AG10803 (cell line): ENCODE measurements at places on chromosomes 3 and 15.

DNA sequence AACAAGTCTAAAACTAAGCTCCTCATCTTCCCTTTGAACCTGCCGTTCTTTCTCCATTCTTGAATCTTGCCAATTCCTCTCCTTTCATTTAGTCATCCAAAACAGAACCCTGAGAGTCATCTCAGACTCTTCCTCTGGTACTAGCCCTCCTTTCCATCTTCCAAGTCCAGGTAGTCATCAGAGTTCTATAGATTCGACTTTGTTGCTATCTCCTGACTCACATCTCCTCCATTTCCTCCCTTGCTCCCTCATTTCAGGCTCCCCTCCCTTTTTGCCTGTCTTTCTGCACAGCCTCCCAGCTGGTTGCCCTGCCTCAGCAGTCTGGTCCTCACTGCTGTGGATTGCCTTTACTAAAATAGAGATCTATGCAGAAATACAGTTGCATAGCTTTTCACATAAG, 4.7 kb downstream of the ATG7 start:
- DNase-seq: no peak

DNA sequence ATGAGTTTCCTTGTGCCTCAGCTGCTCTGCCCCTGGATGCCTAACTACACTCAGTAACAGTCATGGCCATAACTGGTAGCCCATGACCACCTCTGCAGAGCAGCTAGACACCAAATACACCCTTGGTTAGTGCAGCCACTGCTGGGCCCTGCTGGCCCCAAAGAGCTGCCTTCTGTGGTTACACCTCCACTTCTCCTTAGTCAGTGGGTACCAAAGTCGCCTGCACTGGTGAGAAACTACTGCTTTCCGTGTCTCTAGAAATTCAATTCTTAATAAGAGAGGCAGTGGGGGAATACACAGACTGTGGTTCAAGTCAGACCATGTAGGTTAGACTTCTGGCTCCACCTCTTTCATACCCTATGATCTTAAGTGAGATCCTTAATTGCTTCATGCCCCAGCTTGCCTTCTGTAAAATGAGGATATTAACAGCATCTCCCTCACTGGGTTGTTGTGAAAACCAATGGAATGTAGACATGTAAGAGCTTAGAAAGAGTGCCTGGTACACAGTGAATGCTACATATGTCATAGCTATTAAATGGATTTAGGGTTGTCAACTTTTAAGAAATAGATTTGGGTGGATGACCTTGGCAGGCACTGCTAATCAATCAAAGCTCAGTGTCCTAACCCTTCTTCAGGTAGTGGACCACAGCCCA, 18.2 kb downstream of the HEG1 start:
- peak; percentile 48 for DNase-seq

DNA sequence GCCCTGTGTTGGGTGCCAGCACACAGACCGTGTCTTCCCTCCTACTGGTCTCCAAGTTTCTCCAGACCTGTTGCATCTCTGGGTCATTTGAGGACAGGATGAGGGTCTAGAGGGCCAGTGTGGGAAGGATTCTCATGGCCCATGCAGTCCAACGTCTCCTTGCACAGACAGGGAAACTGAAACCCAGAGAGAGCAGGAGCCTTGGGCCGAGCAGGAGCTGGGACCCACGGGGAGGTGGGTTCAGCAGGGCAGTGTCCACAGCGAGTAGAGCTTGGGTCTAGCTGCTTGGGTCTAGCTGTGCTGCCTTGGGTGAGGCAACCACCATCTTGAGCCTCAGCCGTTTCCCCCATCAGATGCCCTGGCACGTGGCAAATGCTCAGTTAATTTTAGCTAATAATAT, 32.3 kb downstream of the HDAC11 start:
- DNase-seq: no peak

DNA sequence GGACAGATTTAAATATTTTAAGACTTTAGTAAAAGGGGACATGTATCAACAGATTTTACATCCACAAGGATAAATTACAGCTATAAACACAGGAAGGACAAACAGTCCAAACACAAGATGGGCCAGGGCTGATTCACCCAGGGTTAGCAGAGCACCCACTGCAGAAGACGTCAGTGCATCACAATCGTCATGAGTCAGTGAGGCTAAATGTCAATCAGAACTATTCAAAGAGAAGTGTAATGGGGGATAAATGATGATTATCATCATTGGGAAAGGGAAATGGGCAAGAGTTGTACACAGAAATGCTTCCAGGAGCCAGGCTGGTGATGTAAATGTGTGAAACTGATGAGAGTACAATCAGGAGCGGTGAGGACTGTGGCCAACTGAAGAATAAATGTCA, 226.8 kb downstream of the PLCL2 start:
- no peak for DNase-seq

GRCh38 chr15:37370941-37371340, 270.6 kb upstream of the MEIS2 start:
- DNase-seq: no peak

DNA sequence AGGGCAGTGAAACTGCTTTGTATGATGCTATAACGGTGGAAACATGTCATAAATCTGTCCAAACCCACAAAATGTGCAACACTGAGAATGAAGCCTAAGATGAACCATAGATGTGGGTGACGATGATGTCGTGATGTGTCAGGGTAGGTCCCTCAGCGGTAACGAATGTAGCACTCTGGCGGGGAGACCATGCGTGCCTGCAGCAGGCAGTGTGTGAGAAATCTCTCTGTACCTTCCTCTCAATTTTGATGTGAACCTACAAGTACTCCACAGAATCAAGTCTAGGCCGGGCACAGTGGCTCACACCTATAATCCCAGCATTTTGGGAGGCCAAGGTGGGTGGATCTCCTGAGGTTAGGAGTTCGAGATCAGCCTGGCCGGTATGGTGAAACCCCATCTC, 268.2 kb upstream of the LYSMD4 start:
- no peak for DNase-seq

- no peak for DNase-seq
Observed at GRCh38 chr3:50479523-50479922, 23.9 kb downstream of the CACNA2D2 start.

GRCh38 chr3:59467476-59467875, 417.7 kb upstream of the CFAP20DC start:
- no peak for DNase-seq

DNA sequence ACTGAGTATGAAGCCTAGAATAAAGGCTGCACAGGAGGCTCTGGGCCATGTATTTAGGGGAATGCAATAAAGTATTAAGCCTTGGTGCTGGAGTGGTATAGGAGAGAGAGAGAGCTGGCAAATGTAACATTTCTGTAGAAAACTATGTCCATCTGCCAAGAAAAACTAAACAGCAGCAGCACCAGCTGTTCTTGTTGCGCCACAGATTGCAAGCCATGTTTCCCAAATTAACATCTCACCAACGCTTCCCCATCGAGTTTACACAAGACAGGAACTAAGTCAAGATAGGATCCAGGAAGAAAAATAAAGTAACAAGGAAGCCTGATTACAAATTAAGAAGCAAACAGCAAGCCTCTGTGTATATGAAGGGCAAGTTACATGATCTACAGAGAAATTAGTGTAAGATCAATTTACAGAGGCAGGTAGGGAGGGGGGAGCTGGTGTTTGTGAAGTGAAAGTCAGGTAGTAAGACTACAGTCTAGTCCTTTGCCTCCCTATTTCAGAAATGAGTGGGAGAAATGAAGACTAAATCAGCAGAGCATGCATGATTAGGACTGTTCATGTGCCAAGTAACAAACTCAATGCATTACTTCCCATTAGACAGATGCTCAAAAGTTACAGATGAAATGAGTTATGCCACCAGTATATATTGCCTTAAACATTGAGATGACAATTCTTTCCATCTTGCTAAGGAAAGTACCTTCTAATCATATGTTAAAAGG, 900.5 kb downstream of the EPHA3 start:
- DNase-seq: no peak

GRCh38 chr3:126748701-126749546, 44.9 kb downstream of the CHCHD6 start:
- DNase-seq: no peak

DNA sequence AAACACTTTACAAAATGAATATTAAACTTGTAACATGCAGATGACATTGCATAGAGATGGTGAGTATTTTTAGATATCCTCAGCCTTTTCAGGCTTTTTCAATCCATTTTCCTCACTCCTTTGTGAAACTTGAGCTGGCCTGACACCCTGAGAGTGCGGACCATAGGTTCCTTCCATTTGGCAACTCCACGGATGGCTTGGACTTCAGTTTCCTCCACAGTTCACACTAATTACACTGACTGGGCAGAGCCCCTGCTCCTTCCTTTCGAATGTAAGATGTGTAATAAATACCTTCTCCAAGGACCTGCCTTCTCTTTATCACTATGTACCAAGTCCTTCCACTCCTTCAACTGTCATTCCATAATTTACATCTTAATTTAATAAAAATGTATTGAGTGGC, 141.7 kb upstream of the LRIG1 start:
- no peak for DNase-seq

GRCh38 chr15:62553911-62554563, 389.0 kb upstream of the C2CD4B start:
- no peak for DNase-seq

DNA sequence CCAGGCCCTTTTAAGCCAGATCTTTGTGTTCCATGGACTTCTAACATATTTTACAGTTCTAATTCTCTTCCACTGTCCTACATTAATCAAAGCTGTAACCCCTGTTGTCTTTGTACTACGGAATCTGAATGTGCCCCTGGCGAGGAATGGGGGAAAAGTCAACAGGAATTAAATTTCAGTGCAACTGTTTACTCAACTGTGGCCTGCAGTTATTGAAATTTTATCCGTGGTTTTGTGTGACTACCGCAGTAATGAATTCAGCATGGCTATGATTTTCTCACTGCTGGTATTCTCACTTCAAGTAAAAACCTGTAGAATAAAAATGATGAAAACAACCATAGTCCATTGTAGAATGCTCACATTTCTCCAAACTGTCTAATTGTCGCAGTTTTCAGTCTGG, 388.0 kb downstream of the FOXP1 start:
- peak; percentile 38 for DNase-seq

- no peak for DNase-seq
Observed at GRCh38 chr3:194176274-194176991, 40.5 kb downstream of the HES1 start.

GRCh38 chr15:77992356-77993222, 84.9 kb downstream of the TBC1D2B start:
- DNase-seq: no peak

- DNase-seq: no peak
Observed at GRCh38 chr3:123481071-123481470, 32.2 kb upstream of the ADCY5 start.

DNA sequence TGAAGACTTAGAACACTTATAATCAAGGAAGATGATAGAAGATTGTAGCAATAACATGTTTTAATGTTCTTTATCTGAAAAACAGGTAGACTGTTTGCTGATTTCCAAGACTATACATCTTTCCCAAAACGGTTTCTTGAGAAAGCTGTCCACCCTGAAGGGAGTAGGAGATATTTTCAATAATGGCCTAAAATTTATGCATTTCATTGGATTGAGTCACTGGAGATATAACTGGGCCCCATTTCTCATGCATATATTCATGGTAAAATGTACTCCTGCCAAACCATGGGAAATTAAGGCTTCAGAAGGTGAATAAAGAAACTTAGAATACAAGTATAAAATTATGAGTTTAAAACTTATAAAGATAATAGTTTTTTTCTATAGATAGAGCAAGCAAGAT, 143.9 kb downstream of the LSAMP start:
- no peak for DNase-seq

- DNase-seq: no peak
Observed at GRCh38 chr15:67208396-67208795, 46.1 kb downstream of the AAGAB start.

- DNase-seq: no peak
Observed at GRCh38 chr3:25288413-25288812, 139.7 kb upstream of the RARB start.

GRCh38 chr3:139105154-139105702, 60.5 kb upstream of the PRR23C start:
- DNase-seq: no peak

- no peak for DNase-seq
Observed at GRCh38 chr15:80031841-80032240, 27.6 kb upstream of the ZFAND6 start.

GRCh38 chr3:46646700-46647099, 34.4 kb downstream of the FAM240A start:
- peak; percentile 88 for DNase-seq

- peak; percentile 60 for DNase-seq
Observed at GRCh38 chr15:38054488-38054887, 120.0 kb downstream of the TMCO5A start.

- DNase-seq: peak; percentile 97
Observed at GRCh38 chr3:125128861-125129501, 73.2 kb upstream of the HEG1 start.

DNA sequence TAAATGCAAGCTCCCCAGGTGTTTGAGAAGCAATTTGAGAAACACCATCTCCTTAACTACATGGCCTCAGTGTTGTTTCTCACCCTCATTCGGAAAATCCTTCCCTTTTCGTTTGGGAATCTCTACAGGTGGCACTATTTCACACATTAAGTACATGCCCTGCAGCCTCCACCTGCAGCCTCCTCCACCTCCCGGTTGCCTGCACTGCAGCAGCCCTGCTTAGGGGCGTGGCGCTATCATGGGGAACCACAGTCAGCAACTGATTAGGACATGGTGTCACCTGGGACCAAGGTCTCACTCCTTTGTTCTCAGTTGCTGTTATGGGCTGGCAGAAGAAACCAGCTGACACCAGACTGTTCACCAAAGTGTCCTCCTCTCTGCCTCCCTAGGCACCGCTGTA, 11.7 kb upstream of the ZNF774 start:
- no peak for DNase-seq

- DNase-seq: peak; percentile 94
Observed at GRCh38 chr3:106688464-106688863, 688.8 kb upstream of the CCDC54 start.

DNA sequence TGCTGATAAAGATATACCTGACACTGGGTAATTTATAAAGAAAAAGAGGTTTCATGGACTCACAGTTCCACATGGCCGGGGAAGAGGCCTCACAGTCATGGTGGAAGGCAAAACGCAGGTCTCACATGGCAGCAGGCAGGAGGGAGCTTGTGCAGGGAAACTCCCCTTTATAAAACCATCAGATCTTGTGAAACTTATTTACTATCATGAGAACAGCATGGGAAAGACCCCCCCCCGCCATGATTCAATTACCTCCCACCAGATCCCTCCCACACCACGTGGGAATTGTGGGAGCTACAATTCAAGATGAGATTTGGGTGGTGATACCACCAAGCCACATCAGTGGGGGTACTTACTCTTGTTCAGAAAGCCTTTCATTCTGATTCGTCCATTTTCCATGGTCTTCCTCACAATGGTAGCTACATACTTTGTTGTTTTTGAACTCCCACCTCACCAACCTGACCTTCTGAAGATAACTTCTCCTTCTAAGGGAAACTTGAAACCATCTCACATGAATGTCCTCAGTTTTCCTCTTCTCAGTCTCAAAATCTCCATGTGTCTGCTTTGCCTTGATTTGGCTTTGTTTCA, 275.6 kb upstream of the PROK2 start:
- DNase-seq: no peak

- no peak for DNase-seq
Observed at GRCh38 chr3:138591392-138591791, 2.7 kb downstream of the CEP70 start.

- DNase-seq: no peak
Observed at GRCh38 chr3:127985655-127986225, 66.5 kb upstream of the SEC61A1 start.

GRCh38 chr15:31497838-31498237, 171.2 kb downstream of the KLF13 start:
- no peak for DNase-seq

GRCh38 chr3:69143612-69144011, 21.2 kb upstream of the LMOD3 start:
- peak; percentile 33 for DNase-seq

- no peak for DNase-seq
Observed at GRCh38 chr3:143222505-143222904, 102.9 kb downstream of the CHST2 start.
